ENCODE measurements at places on chromosomes 7 and 10. TPM values are rescaled to one million over a fixed set of nuclear protein-coding genes. Genes with fewer than 3 reads are reported as not detected.

CC2D2B gene
- total RNA-seq, result 0.30 TPM

CCL24 gene
- total RNA-seq, result not detected

TNS3 gene
- total RNA-seq, result 40.6 TPM

DNA sequence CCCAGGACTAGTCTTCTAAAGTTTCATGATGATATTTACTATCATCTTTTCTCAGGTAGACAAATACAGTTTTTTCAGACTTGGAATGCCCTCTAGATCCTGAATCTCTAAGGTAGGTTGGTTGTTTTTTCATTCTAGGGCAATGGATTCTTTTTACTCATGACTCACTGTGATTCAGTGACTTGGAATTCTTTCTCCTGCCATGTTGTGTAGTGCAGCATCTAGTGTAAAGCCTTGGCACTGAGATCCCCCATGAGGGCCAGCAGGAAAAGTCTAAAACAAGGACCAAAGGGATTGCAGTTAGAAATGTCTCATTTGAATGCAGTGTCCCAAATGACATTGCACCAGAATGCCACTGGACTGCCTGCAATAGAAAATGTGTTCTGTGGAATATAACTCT, 430.4 kb downstream of the NEBL start:
- no peak overlapping the region for H3K4me3 ChIP-seq
- DNase-seq, result no peak
- H3K4me1 ChIP-seq, result no peaks in the 10 kb centered on the region
- H3K27ac ChIP-seq, result no peak overlapping the region
- no peaks in the 10 kb centered on the region for H3K36me3 ChIP-seq

DNA sequence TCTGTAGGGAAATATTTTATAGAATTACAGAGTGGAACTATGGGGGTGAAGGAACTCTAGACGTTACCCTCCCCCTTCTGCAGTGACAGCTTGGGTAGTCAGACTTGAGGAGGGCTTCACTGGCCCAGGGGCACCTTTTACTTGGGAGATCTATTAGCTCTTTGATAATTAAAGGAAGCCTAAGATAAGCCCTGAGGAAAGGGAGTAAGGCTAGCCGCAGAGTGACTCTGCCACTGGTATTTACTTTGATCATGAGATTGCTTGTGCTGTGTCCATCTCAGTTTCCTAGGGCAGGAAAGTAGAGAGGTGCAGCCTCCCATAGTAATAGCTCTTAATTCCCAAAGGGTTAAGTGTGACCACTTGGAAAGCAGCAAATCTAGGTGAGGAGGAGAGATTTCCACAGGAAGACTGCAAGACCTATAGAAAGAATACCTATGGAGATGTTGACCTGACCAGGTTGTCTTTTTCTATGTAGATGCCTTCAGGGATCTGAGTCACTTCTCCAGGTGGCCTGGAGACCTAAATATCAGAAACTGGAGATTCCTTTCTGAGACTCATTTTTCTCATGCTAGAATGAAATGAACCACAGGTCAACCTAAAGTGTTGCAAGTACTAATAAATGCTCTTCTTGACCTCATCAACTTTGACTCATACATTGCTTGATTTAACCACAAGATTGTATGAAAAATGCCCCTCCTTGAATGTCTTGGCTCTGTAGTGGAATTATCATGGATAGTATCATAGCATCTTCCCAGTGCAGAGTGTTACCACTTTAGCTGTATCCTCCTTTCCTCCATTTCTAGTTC, 447.3 kb upstream of the GHITM start:
- H3K27ac ChIP-seq, result no peak overlapping the region
- H3K4me1 ChIP-seq, result no peaks in the 10 kb centered on the region
- H3K4me3 ChIP-seq, result no peak overlapping the region
- H3K27me3 ChIP-seq, result no peaks in the 10 kb centered on the region
- DNase-seq, result no peak
- H3K36me3 ChIP-seq, result no peaks in the 10 kb centered on the region

- H3K4me3 ChIP-seq, result peak overlapping the region; percentile 56
- no peaks in the 10 kb centered on the region for H3K27me3 ChIP-seq
- no peaks in the 10 kb centered on the region for H3K36me3 ChIP-seq
- H3K4me1 ChIP-seq, result peaks cover 26% of the 10 kb centered on the region
- peak; percentile 70 for DNase-seq
- H3K27ac ChIP-seq, result peak overlapping the region; percentile 63
Measured at GRCh38 chr7:102914585-102914984, 1.8 kb downstream of the LRRC17 start.

DNA sequence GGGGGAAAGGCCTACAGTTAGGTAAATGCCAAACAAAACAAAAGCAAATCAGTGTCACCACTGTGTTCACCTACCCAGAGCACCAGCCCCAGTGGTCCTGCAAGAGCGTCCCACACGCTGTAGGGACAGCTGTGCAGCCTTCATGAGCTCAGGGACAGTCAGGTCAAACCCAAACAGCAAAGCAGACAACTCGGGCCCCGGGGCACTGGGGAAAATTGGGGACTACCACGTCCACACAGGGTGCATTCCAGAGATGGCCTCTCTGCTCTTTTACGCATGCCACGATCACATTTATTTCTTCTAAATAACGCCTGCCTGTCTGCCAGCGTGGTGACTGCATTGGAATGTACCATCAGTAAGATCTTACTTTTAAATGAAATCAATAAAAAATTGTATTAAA, 21.7 kb downstream of the EBF3 start:
- no peak overlapping the region for H3K4me3 ChIP-seq
- H3K4me1 ChIP-seq, result peaks cover 88% of the 10 kb centered on the region
- H3K27me3 ChIP-seq, result peaks cover 13% of the 10 kb centered on the region
- H3K27ac ChIP-seq, result no peak overlapping the region
- DNase-seq, result peak; percentile 6

JCAD gene
- 23.5 TPM for total RNA-seq

POLL gene
- 16.7 TPM for total RNA-seq

GIMAP8 gene
- total RNA-seq, result 11.0 TPM

- no peak overlapping the region for H3K4me3 ChIP-seq
- no peak for DNase-seq
- no peaks in the 10 kb centered on the region for H3K4me1 ChIP-seq
- peaks cover 21% of the 10 kb centered on the region for H3K36me3 ChIP-seq
Measured at GRCh38 chr10:20281579-20281978, 465.3 kb downstream of the PLXDC2 start.

GRCh38 chr10:125692196-125692595, 9.2 kb upstream of the TEX36 start:
- H3K27ac ChIP-seq, result no peak overlapping the region
- peaks cover 51% of the 10 kb centered on the region for H3K27me3 ChIP-seq
- no peak for DNase-seq
- no peak overlapping the region for H3K4me3 ChIP-seq
- no peaks in the 10 kb centered on the region for H3K36me3 ChIP-seq

MKX gene
- total RNA-seq, result 0.22 TPM

- H3K27ac ChIP-seq, result no peak overlapping the region
- H3K4me1 ChIP-seq, result peaks cover 8% of the 10 kb centered on the region
- H3K36me3 ChIP-seq, result no peaks in the 10 kb centered on the region
- no peak for DNase-seq
Measured at GRCh38 chr7:130231792-130232191, 24.1 kb downstream of the SSMEM1 start.

DNA sequence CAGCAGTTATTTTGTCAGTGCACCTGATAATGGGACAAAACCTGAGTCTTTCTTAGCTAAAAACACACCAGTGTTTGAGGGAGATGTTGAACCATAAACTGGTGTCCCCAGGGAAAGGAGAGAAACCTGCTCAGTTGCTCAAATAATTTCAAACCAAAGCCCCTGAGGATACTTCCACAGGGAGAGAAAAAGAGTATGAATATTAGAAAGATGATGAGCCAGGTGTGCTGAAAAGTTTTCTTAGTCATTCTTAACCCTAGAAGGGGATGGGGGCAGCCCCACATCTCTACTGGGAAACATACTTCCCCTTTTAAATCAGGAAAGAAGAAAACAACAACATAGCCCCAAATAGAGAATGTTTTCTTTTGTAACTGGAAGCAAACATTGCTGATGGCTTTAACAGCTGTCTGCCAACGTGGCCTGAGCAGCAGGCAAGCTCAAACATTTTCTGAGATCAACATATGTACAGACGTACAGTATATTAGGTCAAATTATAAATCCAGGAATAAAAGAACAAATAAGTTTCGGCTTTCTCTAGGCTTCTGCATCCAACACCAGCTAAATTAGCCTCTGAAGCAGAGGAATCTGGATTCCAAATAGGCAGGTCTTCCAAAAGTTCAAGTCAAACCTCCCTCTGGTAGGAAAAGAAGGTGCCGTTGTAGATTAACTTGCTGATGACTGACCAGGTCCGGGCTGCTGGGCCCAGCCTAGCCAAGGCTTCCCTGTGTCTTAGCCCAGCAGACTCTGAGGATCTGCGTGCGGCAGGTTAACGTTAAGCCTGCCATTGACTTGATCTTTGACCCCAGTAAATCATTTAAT, 30.5 kb upstream of the FBXW4 start:
- H3K27ac ChIP-seq, result no peak overlapping the region
- H3K27me3 ChIP-seq, result peaks cover 42% of the 10 kb centered on the region
- H3K36me3 ChIP-seq, result no peaks in the 10 kb centered on the region

GRCh38 chr10:49758249-49758930, 3.7 kb downstream of the OGDHL start:
- H3K36me3 ChIP-seq, result no peaks in the 10 kb centered on the region
- peaks cover 43% of the 10 kb centered on the region for H3K27me3 ChIP-seq
- H3K4me3 ChIP-seq, result no peak overlapping the region
- peaks cover 9% of the 10 kb centered on the region for H3K4me1 ChIP-seq
- DNase-seq, result no peak

DNA sequence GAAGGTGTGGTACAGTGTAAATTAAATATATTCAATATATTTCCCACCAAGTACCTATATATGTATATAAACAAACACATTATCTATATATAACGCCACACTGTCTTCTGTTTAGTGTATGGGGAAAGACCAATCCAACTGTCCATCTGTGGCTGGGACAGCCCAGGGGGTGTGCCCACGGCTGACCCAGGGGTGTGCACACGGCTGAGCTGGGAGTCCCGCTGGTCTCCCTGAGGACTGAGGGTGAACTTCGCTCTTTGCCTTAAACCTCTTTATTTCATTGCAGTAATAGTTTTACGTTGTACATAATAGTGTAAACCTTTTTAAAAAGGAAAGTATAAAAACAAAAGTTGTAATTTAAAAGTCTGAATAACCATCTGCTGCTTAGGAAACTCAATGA, 6.3 kb downstream of the EN2 start:
- no peaks in the 10 kb centered on the region for H3K36me3 ChIP-seq
- H3K4me3 ChIP-seq, result no peak overlapping the region
- no peak overlapping the region for H3K27ac ChIP-seq
- peaks cover 34% of the 10 kb centered on the region for H3K4me1 ChIP-seq
- peaks cover 100% of the 10 kb centered on the region for H3K27me3 ChIP-seq

GRCh38 chr10:5632446-5632845, 33.9 kb downstream of the ASB13 start:
- no peak overlapping the region for H3K4me3 ChIP-seq
- DNase-seq, result no peak
- peak overlapping the region; percentile 27 for H3K27ac ChIP-seq
- peaks cover 23% of the 10 kb centered on the region for H3K4me1 ChIP-seq
- no peaks in the 10 kb centered on the region for H3K27me3 ChIP-seq
- H3K36me3 ChIP-seq, result no peaks in the 10 kb centered on the region

GRCh38 chr7:80967071-80967916, 48.4 kb upstream of the SEMA3C start:
- H3K27ac ChIP-seq, result no peak overlapping the region
- H3K4me1 ChIP-seq, result no peaks in the 10 kb centered on the region
- no peaks in the 10 kb centered on the region for H3K27me3 ChIP-seq
- no peak for DNase-seq

GRCh38 chr7:121966276-121966934, 93.4 kb downstream of the PTPRZ1 start:
- no peaks in the 10 kb centered on the region for H3K4me1 ChIP-seq
- H3K36me3 ChIP-seq, result no peaks in the 10 kb centered on the region
- H3K27ac ChIP-seq, result no peak overlapping the region
- H3K4me3 ChIP-seq, result no peak overlapping the region

DNA sequence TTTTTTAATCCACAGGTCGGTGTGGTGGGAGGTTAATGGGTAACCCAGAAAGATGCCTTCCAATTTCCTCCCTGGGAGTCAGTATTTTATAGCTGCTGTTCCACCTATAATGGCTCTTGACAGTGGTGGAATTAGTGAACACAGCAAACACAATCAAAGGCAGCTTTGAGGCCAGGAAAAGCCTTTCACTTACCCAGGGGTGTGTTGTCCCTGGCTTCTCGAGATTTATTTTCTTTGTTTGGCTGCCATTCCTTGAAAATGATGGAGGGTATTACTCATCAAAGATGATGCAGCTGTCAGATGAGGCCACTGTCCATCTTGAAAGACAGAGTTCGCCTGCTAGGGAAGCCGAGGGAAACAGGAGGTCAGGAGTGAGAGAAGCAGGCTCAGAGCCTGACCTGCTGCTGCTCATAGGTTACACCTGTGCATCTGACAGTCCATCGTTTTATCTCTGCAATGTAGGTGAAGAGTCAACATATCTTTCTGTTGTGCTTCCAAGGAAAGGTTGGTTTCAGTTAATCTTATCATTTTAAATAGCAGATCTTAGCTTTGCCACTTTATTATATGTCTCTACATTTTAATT, 221.6 kb downstream of the XPNPEP1 start:
- H3K4me3 ChIP-seq, result no peak overlapping the region
- H3K4me1 ChIP-seq, result no peaks in the 10 kb centered on the region
- no peaks in the 10 kb centered on the region for H3K27me3 ChIP-seq
- no peak overlapping the region for H3K27ac ChIP-seq

DNA sequence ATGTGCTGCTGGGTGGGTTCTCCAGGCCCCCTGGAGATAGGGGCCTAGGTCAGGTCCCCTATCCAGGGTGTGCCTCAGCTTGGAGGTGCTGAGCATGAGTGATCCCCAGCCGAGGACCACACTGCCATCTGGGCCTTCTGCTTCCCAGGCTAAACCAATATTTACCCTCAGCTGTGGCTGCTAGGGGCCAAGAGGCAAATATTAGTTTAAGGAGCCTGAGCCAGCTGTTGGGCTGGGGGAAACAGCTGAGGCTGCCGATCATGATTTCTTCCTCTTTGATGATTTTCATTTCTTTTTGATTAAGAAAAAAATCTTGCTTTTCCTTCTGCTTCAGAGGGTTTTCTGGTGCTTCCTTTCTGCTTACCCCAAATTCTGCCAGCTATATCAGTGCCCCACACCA, 83.4 kb downstream of the NEURL1 start:
- H3K36me3 ChIP-seq, result no peaks in the 10 kb centered on the region
- H3K4me1 ChIP-seq, result peaks cover 12% of the 10 kb centered on the region
- peaks cover 53% of the 10 kb centered on the region for H3K27me3 ChIP-seq
- H3K27ac ChIP-seq, result no peak overlapping the region
- no peak for DNase-seq

DNA sequence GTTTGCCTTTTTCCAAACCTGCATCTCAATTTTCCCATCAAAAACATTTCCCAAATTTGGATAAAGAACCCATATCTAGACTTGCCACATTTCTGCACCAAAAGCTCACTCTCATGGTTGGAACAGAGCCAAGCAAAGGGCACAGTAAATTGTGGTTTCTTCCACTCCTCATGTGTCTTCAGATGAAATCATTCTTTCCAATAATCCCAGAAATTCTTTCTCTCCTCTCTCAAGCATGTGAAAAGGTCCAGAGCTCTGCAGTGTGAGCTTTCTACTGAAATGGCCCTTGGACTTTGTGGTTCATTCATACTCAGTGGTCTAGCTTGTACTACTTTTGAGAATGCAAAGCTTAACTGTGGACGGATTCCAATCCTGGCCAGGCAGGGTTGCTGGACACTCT, 19.8 kb downstream of the PRSS2 start:
- no peak for DNase-seq
- H3K36me3 ChIP-seq, result no peaks in the 10 kb centered on the region
- H3K4me1 ChIP-seq, result no peaks in the 10 kb centered on the region

GRCh38 chr10:112126901-112127300, 56.7 kb downstream of the GPAM start:
- H3K27me3 ChIP-seq, result no peaks in the 10 kb centered on the region
- no peak for DNase-seq
- H3K27ac ChIP-seq, result no peak overlapping the region
- H3K4me3 ChIP-seq, result no peak overlapping the region
- H3K4me1 ChIP-seq, result peaks cover 3% of the 10 kb centered on the region

Data from left ventricle myocardium inferior (tissue), 1 donor.